ENCODE measurements at places on chromosomes 7 and 10.

GRCh38 chr7:45156516-45157272 is 897 bp upstream of the RAMP3 start:
- DNase-seq: no peak

- no peak for DNase-seq
Measured at GRCh38 chr7:34083440-34083839, 178.1 kb downstream of the BMPER start.

GRCh38 chr7:128167791-128168666 is 73.0 kb upstream of the LEP start:
- no peak for DNase-seq

DNA sequence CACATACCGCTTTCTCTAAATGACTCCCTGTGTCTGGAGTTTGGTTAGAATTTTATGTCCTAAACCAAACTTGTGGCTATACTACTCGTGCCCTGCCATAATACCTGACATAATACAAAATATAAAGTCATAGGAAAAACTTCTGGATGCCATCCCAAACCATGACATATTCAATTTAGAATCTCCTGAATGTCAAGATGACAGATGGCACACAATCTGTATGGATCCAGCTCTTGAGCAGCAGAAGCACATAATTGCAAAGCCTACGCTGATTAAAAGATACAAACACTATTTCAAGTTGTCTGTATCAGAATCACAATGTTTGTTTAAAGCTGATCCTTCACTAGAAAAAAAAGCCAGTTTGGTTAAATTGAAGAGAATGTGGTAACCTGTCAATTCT is 22.4 kb upstream of the CDC14C start:
- DNase-seq: no peak

DNA sequence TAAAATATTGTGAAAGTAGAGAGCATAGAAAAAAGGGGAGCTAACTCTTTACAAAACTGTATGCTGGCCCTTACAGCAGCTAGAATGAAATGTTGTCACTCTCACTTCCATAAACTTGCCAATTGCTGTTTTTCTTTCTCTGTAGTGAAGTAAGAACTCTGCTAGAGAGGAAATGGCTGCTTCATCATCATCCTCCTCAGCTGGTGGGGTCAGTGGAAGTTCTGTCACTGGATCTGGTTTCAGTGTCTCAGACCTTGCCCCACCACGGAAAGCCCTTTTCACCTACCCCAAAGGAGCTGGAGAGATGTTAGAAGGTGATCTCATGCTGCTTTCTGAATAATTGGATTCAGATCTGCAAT is 7.6 kb upstream of the ASCC1 start:
- no peak for DNase-seq

- DNase-seq: peak; percentile 47
Measured at GRCh38 chr7:151814400-151815009, 62.4 kb downstream of the PRKAG2 start.

GRCh38 chr7:80731281-80731680 is 92.8 kb downstream of the CD36 start:
- no peak for DNase-seq

DNA sequence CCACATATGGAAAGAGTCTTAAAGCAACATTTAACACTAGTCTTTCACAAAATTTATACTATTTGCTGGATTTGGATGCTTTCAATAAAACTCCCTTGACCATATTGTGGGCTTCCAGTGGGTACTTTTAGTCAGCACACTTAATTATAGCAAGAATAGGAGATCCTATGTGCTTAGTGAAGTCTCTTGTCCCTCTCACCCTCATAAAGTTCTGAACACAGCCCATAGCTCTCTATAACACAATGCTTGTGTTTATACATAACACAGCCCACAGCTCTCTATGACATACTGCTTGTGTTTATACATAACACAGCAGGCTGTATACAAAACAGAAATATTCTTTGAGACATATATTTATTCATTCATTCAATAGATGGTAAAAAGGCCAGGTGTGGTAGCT is 79.0 kb downstream of the SEMA3C start:
- no peak for DNase-seq

GRCh38 chr7:50973814-50974213 is 191.1 kb upstream of the GRB10 start:
- DNase-seq: no peak

GRCh38 chr10:81662837-81663236 is 212.2 kb upstream of the NRG3 start:
- no peak for DNase-seq

GRCh38 chr7:36827726-36828703 is 103.7 kb upstream of the AOAH start:
- no peak for DNase-seq

- no peak for DNase-seq
Measured at GRCh38 chr7:90698616-90699015, 102.5 kb downstream of the CDK14 start.

- DNase-seq: no peak
Measured at GRCh38 chr7:40824461-40824860, 689.7 kb downstream of the SUGCT start.

DNA sequence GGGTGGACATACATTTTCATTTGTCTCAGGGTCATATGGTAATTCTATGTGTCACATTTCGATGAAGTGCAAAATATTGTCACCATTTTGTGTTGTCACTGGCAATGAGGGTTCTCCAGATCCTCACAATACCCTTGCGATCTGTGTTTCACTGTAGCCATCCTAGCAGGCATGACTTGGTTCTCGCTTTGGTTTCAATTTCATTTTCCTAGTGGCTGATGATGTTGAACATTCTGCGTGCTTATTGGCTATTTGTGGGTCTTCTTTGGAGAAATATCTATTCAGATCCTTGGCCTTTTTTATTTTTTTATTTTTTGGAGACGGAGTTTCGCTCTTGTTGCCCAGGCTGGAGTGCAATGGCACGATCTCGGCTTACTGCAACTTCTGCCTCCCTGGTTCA is 24.8 kb upstream of the MNX1 start:
- no peak for DNase-seq

- no peak for DNase-seq
Measured at GRCh38 chr7:127865466-127865865, 165.8 kb downstream of the LRRC4 start.

- DNase-seq: no peak
Measured at GRCh38 chr10:104350127-104350635, 3.5 kb upstream of the CFAP58 start.

DNA sequence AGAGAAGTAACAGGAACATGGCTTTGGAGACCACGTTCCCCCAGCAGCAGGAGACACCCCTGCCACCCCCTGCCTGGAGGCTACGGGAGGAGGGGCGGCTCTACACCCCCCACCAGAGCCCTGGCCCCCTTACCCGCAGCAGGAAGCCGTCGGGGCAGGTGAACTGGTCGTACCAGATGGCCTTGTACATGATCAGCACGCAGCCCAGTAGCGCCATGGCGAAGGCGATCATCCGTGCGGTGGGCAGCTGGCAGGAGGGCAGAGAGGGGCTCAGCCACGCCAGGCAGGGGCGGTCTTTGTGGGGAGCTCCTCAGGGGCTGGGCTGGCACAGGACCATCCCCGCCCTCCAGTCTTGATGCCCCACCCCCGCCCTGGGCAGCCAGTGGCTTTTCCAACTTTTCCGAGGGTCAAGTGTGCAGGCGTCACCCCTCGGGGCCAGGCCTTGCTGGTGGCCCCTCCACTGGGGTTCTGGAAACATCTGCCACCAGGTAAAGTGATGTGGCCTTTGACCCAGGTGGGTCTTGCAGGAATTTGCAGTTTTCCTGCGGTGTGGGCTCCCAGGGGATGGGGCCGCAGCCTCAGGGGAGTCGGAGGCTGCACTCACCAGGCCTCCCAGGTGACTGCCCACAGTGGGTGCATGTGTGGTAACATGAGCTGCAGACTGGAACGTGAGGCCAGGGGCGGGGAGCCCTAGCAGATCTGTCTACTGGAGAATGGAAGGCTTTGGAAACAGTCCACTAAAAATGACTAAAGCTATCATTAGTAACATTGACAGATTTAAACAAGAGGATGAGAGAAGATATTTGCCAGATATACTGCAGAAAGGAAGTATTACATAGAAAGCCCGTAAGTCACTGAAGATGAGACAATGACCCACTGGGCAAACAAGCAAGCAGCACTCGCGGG is 9.7 kb downstream of the CALY start:
- no peak for DNase-seq

DNA sequence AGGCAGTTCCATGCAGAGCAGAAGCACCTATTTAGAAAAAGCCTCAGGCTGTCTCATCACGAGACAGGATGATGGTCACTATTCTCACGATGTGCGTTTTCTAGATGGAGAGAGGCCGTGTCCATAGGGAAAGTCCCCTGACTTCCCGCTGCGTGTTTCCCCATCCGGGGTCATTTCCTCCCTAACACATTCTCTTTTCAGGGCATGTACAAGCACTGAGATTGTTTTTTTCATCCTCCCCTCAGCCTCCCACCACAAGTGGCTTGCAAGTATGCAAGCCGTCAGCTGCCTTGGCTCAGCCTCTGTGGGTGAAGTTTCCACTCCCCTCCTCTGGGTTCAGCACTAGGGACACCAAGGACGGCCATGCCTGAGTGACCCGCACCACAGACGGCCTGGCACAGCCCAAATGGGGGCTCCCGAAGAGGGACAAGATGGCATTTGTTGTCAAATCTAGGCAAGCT is 2.7 kb upstream of the CALML5 start:
- DNase-seq: no peak

Measured in right lobe of liver (tissue), 6 donors.